ENCODE measurements at places on chromosomes 7 and 10.

GRCh38 chr7:100441641-100442535 lies 5.6 kb upstream of the PPP1R35 start:
- no peak for DNase-seq

DNA sequence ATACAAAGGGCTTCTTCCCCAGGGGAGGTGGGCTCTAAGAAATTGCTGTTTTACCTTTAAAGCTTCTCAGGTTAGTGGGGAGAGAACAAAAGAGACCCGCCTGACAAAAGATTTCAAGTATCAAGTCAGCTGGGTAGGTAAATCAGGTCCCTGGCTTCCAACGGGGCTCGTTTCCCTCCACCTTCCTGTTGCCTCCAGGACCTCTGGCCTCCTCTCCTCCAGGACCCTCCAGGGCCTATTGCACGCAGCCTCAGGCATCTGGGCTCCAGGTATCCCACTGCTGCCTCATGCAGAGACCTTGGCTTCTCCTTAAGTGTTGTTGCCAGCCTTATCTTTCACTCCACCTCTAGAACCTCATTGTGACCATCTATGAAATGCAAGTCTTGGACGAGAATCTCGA lies 2.9 kb downstream of the BNIP3 start:
- DNase-seq: no peak

DNA sequence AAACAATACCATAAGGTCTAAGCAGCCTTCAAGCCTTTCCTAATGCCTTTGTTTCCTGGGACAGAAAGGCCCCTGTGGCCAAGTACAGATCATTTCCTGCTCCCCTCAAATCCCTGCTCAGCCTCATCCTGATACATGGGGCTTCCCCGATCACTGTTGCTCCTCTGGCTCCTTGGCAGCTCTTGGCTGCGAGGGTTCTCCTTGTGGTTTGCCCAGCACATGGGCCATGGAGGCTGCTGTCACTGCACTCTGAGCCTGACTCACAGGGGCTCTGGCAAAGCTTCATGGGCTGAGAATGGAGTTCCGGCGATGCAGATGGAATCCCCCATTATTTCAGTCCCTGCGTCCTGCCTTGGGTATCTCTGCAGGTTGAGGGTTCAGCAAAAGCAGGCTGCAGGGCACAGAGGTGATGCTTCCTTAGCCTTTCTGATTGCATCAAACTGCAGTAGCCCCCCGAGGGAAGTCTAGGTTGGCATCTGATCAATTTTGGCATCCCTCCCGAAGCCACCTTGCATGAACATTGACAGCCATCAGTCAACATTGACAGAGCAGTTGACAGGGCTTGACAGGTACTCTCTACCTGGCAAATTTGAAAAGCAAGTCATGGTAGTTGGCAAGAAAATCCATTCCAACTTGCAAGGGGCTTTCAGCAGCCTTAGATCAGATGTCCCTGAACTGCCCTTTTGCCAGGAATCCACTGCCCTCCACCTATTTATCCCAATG lies 168.6 kb downstream of the GFRA1 start:
- DNase-seq: no peak

DNA sequence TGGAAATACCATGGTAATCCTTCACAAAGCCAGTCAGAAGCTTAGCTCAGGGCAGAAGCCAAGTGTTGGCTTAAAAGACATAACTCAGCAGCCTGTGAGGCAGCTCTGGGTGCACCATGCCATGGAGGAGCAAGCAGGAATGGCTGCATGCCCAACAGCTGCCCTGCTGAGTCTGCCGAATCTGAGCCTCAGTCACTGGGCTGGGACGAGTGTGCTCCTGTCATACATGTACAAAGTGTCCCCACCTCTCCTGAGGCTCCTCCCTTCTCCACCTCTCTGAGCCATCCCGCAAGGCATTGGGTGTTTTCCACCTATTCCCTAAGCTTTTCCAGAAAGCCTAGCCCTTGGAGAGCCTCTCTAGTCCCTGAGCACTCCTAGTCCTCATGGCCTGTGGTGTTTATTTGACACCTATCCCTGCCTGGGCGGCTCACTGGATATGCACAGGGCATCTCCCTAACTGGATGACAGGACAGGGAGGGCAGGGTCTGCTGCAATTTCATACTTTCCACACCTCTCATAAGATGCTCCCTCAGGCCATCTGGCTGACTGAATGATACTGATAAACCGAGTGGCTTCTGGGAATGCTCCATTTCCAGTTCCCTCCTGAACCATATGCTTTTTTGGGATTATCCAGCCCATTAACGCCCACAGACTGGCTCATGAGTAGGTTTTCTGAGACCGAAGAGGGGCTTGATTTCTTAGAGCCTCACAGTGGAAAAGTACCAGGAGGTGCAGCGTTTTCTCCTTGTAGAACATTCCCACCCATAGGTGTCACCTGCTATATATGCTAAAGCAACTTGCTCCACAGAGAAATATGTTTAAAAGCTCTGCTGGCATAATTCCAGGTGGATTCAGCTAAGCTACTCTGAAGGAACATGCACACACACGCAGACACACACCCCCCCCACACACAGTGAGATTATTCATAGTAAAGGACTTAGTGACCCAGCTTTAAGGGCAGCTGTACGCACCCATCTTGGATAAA lies 199.3 kb downstream of the SNX10 start:
- DNase-seq: no peak

DNA sequence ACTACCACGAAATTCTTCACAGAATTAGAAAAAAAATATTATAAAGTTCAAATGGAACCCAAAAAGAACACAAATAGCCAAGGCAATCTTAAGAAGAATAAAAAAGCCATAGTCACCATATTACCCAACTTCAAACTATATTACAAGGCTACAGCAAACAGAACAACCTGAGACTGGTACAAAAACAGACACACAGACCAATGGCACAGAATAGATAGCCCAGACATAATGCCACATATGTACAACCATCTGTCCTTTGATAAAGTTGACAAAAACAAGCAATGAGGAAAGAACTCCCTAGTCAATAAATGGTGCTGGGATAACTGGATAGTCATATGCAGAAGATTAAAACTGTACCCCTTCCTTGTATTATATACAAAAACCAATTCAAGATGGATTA lies 808.5 kb upstream of the ZWINT start:
- no peak for DNase-seq

- no peak for DNase-seq
These were observed 96.1 kb upstream of the HABP2 start for GRCh38 chr10:113456741-113457140.

GRCh38 chr10:43350156-43350555 lies 21.3 kb upstream of the FXYD4 start:
- no peak for DNase-seq

GRCh38 chr10:129777687-129778086 lies 186.4 kb downstream of the EBF3 start:
- DNase-seq: no peak

Measured in stimulated activated CD8-positive, alpha-beta memory T cell treated with anti-CD3 and anti-CD28 coated beads, Interleukin-2, amount 100 ng/mL, for 1 hour (primary cell).